Mesendoderm (in vitro differentiated cells): ENCODE measurements at places on chromosomes 7 and 10.

DNA sequence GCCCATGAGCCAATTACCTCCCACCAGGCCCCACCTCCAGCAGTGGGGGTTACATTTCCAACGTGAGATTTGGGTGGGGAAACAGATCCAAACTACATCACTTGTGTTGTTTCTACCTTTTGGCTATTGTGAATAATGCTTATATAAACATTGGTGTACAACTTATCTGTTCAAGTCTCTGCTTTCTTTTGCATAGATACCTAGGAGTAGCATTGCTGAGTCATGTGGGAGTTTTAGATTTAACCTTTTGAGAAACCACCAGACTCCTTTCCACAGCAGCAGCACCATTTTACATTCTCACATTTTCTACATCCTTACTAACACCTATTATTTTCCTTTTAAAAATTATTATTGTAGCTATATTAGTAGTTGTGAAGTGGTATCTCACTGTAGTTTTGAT lies 14.4 kb upstream of the FRA10AC1 start:
- no peak for DNase-seq

GRCh38 chr10:97999066-97999922 lies 31.1 kb downstream of the CRTAC1 start:
- peak; percentile 15 for DNase-seq

DNA sequence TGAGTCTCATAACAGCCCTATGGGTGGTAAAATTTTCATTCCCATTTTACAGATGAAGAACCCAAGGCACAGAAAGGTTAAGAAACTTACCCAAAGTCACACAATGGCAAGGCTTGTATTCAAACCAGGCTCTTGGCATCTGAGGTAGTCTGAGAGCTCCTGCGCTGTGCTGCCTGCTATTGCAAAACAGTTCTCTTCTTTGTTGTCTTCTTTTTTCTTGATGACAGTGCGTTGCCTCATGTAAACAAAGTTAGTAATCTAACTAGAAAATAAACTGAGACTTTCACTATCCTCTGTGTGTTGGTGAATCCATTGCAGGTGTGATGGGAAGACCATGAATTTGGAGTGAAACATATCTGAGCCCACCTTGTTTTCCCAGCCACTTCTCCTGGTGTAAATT lies 240.8 kb downstream of the PTEN start:
- no peak for DNase-seq

- no peak for DNase-seq
These were observed 14.5 kb downstream of the SSC4D start for GRCh38 chr7:76394957-76395356.

GRCh38 chr7:102927312-102927933 lies 14.6 kb downstream of the LRRC17 start:
- no peak for DNase-seq

- DNase-seq: no peak
These were observed 154.5 kb downstream of the PLXDC2 start for GRCh38 chr10:19970717-19971116.

DNA sequence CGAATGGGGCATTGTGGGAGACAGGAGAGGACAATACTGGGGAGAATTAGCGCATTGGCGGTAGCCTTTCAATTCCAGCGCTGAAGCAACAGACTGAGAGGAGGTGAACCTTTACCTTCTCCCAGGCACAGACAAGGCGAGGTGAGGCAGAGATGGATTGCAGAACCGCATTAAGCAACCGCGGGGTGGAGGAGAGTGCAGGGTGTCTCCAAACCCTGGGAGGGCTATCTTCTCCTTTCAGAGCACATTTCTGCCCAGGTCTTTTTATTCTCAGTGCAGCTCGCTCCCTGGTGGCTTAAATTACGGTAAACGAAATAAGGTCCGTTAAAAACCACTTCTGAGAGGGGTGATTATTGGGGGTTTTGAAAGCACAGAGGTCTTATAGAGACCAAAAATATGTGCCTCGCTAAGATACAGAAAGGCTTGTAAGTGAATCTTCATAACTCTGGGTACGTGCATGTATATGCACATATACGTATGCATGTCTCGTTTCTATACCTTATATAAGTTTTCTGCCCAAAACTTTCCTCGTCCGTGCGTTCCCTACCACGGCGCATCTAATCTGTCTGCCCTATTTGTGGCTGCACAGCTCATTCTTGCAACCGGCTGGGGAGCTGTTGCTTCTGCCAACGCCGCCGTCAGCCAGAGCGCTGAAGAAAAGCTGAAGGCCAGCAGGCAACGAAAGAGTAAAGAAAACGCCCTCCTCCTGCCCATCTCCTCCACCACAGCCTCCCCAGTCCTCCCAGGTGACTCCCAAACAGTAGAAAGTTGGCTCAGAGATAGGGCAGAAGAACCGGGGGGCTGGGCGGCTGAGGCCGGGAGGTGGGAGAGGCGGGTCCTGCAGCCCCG lies 895 bp upstream of the ZNF804B start:
- DNase-seq: peak; percentile 67

DNA sequence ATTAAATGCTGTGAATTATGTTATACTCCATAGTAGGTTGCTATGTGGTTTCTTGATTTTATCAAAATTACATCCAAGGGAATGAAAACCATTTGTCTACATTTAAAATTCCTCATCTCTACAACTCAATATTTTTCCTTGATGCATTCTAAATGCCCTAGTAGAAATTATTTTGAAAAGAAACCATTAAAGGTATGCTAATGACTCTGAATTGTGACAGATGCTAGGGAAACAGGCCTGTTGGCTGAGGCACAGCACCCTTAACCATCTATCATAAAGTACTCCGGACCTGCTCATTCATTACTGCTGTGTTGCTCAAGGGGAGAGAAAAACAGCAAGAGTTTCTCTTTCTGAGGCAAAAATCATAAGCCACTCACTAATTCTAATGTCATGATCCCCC lies 131.2 kb downstream of the CHCHD3 start:
- no peak for DNase-seq

DNA sequence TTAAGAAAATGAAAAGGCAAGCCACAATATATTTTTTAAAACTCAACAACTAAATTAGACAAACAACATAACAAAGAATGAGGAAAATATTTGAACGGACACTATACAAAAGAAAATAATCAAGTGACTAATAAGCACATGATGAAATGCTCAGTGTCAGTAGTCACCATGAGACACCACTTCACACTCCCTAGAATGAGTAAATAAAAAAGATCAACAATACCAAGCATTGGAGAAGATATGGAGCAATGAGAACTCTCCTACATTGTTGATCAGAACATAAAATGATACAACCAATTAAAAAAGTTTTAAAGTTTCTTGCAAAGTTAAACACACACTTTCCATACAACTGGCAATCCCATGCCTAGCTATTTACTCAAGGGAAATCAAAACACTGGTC lies 222.2 kb downstream of the C7orf25 start:
- no peak for DNase-seq

DNA sequence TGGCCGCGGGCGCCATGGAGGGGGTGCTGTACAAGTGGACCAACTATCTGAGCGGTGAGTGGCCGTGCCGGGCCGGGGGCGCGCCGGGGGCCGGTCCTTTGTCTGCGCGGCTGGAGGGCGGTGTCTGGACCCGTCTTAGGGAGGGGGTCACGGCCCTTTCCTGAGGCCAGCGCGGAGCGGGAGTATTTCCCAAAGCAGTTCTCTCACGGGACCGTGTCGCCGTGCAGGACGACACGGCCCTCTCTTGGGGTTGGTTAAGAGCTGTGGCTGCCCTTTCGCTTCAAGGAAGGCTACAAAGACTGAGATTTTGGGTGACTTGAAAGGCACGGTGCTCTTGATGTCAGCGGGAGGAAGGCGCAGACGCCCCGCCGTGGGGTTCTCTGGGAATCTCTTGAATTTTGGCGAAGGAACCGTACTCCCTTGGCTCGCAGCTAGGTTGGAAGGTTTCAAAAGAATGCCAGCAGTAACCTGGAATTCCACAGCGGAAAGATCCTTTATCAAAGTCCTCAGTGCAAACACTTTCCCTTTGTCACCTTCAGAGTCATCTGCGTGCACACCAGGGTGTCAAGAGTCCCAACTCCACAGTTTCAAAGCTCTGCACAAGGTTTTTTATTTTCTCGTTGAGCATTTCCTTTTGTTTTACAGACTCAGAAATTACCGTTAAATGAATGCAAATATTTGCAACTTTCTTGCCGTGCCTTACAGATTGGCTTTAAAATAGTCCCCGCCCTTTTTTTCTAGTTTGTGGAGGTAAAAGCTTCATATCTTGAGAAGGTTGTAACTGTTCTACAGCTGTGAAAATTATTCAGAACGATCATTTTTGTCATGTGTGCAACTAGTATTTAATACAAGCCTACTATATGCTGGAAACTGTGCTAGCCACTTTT lies 780 bp downstream of the PLEKHA8 start:
- DNase-seq: peak; percentile 87

GRCh38 chr7:127091620-127092019 lies 161.1 kb downstream of the GRM8 start:
- DNase-seq: no peak

DNA sequence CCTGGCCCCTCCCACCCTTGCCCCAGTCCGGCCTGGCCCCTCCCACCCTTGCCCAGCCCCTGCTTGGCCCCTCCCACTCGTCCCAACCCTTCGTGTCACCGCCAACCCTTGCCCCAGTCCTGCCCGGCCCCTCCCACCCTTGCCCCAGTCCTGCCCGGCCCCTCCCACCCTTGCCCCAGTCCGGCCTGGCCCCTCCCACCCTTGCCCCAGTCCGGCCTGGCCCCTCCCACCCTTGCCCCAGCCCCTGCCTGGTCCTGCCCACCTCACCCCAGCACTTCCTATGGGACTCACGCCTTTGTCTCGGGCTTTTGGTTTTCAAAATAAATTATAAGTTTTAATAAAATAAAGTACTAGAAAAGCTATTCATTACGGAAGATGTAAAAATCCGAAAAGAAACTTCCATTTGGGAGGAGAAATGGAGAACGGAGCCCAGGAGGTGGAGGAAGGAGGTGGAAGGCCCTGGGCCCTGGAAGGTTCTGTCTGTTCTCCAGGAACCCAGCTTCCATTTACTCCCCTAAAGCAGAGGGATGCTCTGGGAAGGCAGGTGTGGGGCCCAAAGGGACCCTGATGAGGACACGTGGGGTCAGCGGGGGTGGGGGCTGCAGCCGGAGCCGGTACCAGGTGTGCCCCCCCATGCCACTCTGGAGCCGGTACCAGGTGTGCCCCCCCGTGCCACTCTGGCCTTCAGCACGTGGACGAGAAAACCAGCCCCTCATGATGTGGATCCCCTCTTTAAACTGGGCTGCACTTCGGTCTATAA lies 52.2 kb downstream of the PWWP2B start:
- no peak for DNase-seq

DNA sequence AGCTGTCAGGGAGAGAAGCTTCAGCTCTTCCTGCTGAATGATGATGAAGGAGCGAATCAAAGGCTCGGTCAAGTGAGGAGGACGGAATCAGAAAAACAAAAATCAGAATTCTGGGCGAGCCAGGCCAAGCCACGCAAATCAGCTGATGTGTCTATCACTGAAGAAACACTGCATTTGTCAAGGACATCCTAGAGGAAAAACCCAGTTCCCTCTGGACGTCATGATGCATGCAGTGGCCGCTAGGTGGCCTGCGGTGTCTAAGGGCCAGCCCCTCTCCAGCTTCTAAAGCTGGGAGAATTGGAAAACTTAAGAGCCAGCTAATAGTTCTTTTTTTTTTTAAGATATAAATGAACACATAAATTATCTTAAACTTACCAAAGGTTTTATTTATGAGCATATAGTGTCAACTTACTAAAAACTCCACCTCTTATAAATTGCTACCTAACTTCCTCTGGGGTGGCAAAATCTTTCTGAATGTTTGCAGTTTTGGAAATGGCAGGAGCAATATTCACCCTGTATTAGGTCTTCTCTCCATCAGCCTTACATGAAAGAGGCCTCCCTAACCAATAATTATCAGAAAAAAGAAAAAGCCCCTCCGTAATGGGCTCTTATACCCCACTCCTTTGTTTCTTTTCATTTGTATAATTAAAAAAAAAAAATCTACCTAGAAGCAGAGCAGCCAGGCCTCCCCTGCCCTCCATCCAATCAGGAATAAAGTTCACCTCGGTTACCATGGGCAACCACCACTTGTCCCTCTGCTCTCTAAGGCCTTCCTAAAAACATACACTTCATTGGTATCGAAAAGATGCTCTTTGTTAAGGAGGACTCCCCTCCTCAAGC lies 186.8 kb downstream of the USP6NL start:
- peak; percentile 67 for DNase-seq

DNA sequence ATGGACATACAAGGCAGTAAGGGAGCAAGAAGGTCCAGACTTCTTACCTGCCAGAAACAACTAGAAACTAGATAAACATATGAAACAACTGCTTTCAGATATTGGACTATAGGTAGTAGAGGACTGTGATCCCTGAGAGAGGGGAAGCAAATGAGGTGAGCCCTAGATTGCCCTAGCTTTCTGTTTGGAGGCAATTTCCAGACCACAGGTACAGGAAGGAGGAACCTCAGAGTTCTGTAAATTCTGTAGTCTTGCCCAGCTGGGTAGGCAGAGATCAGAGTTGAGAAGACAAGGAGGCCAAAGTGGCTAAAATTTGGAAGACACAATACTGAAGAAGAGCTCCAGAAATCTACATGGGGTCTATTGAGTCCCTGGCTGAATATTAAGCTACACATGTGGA lies 21.0 kb downstream of the CDK6 start:
- no peak for DNase-seq

DNA sequence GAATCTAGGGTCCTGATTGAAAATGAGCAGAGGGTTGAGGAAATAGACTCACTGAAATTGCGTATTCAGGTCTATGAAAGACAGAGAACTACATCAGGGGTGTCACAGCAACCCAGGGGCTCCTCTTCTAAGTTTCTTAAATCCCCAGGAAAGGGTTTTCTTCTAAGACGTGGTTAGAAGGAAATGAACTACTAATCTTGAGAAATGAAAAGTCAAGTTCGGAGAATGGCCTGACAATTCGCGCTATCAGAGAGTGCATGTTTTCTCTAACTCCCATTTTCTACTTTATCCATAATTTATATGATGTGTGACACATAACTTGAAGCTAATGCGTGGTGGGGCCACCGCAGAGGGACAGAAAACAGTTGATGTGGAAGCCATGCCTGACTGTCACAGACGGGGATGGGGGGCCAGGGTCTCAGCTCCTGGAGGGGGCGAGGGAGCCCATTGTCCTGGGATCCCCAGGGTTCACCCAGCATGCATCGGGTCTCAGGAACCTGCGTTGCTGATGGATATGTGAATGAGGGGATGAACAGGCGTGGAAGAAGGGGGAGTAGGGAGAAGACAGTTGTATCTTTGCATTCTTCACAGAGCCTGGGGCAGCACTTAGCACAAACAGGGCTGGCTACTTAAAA lies 86.3 kb downstream of the PTPRE start:
- no peak for DNase-seq
